ENCODE measurements at places on chromosomes 1 and 21.

DNA sequence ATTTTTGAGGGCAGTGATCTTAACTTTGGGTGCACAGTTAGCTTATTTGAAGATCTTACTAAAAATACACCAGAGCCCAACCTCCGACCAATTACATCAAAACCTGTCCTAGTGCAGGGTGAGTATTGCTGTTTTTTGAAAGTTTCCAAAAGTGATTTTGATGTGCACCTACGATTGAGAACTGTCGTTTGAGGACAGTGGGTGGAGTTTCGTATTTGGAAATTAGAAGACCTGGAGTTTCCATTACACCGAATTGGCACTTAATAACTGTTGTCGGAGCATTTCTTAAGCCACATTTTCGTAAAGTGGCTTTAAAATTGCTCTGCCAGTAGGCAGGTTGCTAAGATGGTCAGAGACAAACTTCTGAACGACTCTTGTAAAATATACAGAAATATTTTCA, 1.1 kb downstream of the SOD1 start:
- DNase-seq: no peak

GRCh38 chr1:7459914-7460313, 311.2 kb upstream of the VAMP3 start:
- DNase-seq: no peak

DNA sequence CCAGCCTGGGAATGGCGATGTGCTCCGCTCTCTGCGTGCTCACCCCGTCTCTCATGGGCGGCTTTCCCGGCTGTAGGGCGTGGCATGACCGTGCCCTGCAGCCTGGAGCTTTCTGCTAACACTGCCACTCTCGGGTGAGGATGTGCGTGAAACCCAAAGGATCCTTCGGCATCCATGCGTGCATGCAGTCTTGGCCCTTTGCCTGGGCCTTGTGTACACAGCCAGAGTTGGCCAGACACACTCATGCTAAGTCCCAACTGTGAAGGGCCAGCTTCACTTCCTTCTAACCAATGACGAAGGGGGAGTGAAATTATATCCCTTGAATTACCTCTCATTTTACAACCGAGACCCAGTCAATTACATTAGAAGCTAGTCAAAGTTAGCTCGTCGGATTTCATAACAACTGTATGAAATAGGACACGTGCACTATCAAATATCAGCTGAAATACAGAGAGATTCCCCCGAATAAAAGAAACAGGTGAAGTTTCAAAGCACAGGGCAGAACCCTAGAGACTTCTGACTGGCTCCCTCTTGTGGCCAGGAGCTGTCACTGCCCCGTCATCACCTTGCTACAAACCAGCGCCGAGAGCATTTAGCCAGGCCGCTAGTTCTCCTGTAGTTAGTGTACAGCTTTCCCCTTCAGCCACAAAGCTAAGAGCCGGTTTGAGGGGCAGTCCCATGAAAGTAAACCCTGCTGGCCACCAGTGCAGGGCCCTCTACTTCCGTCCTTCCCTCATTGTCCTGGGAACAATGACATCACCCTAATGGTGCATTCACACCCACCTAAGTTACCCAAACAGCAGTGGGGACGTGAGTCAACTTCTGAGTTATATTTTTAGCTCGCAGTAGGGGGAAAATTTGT, 63.4 kb upstream of the COA6 start:
- peak; percentile 71 for DNase-seq

GRCh38 chr1:113479713-113480676, 89.7 kb downstream of the MAGI3 start:
- DNase-seq: no peak

GRCh38 chr1:214549604-214550003, 1.8 kb downstream of the PTPN14 start:
- DNase-seq: no peak
